ENCODE measurements at places on chromosomes 2 and 18. TPM values are rescaled to one million over a fixed set of nuclear protein-coding genes. Genes with fewer than 3 reads are reported as not detected.

Gene FKBP1B
- 3.3 TPM for total RNA-seq

Gene STARD6
- not detected for total RNA-seq

Gene DLGAP1
- total RNA-seq = 5.3 TPM

Gene CCDC121
- total RNA-seq = 6.3 TPM

Gene MFSD6
- total RNA-seq = 26.2 TPM

Gene CTNNA2
- 0.49 TPM for total RNA-seq

Gene SCN1A
- 0.10 TPM for total RNA-seq

Gene ARHGEF33
- 1.7 TPM for total RNA-seq
